Astrocyte of the spinal cord (primary cell): ENCODE measurements at places on chromosomes 1 and 21.

DNA sequence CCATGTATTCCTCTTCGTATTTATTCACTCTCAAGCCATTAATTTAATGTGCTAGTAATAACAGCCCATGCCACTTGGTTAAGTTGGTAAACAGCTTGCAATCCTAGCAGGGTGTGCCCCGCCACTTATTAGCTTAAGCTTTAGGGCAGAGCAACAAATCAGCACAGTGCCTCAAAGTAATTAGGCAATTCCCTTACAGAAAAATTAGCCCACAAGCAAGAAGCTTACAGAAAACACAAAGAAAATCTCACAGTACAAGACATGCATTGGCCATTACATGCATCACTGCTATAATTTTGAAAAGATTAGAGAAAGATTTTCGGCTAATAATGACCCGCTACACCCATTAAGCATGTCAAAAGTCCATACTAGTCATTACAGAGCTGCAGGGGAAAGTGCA is 47.6 kb downstream of the TGFB2 start:
- no peak for DNase-seq

DNA sequence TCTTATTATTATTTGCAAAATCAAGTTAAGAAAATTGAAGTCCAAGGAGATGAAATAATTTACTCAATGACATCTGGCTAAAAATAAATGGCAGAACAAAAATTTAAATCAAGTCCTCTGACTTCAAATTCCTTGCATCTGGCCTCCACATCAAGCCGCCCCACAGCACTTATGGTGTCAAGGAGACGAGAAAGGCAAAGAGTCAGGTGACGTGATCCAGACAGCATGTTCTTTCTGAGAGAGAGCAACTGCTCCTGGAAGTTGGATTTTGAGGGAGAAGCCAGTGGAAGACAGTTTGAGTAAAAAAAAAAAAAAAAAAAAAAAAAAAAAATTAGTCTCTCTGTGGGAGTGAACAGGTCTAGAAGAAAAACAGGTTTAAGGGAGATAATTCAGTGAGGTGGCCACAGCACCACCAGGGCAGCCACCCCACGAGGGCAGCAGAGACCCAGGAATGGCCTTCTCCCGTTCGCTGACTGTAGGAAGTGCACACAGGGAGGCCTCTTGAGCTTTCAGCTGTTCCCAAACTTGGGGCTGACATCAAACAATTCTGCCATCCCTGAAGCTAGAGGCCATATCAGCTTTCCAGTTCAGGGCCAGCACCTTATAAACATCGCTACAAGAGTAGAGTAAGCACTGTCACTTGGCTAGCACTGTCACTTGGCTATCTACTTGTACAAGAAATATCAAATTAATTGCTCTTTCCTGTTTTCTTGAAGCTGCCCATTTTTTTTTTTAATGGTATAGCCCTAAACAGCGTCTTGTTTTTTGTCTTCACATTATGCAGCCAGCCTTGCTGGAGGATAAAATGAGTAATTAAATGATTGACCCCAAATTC is 7.8 kb downstream of the C1orf162 start:
- peak; percentile 46 for DNase-seq

GRCh38 chr1:185846672-185847444 is 112.7 kb downstream of the HMCN1 start:
- peak; percentile 59 for DNase-seq

- DNase-seq: peak; percentile 65
Measured at GRCh38 chr1:205477759-205478247, 22.0 kb upstream of the BLACAT1 start.

DNA sequence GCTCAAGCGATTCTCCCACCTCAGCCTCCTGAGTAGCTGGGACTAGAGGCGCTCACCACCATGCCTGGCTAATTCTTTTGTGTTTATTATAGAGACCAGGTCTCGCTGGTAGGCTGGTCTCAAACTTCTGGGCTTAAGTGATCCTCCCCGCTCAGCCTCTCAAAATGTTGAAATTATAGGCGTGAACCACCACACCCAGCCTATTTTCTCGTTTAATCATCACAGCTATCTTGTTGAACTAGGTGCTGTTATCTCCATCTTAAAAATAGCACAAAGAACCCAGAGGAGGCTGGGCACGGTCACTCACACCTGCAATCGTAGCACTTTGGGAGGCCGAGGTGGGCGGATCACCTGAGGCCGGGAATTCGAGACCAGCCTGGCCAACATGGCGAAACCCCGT is 28.1 kb downstream of the COL16A1 start:
- DNase-seq: no peak

- peak; percentile 14 for DNase-seq
Measured at GRCh38 chr1:77143529-77144121, 75.6 kb downstream of the PIGK start.

DNA sequence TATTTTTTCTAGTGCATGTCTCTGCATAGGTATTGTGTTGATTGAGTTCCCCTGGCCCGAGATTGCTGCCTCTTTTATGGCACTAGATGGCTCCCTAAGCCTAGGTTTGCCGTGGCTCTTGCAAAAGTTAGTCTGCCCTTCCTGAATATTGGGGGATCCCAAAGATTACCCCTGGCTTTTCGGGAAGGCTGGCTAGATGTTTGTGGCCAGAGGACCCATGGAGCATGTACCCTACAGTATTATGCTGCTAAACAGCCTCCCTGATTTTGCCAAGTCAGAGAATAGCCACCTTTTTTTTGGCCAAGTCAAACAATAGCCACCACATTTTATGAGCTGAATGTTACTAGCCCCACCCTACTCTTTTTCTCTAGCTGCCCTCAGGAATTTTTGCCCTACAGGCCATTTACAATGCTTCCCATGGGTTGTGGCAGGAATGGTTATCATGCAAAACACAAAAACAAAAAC is 343.2 kb downstream of the OLFM3 start:
- peak; percentile 4 for DNase-seq
